ENCODE measurements at places on chromosomes 1 and 21.

DNA sequence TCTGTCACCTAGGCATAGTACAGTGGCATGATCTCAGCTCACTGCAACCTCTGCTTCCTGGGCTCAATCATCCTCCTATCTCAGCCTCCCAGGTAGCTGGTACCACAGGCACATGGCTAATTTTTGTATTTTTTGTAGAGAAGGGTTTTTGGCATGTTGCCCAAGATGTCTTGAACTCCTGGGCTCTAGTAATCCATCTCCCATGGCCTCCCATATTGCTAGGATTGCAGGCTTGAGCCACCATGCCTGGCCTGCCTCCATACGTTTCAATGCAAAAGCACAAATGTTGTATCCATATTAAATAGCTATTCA is 17.6 kb upstream of the GBP3 start:
- DNase-seq, result no peak

- no peak for DNase-seq
Measured at GRCh38 chr1:183871142-183871541, 66.2 kb downstream of the RGL1 start.

GRCh38 chr1:157431751-157432150 is 120.6 kb downstream of the FCRL5 start:
- DNase-seq, result no peak

DNA sequence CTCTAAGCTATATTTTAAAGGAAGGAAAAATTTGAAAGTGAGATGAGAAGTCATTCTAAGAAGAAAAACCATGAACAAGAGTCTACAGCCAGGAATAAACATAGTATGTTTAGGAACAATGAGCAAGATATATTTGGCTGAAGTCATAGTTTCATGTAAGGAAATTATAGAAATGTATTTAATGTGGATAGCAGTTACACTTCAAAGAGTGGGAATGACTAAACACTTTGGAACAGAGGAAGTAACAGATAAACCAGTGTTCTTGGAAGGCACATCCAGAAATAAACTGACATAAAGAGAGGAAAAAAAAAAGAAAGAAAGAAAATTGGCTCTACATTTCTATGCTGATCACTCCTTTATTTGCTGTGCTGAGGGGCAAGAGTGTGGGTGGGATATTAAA is 18.0 kb downstream of the C8A start:
- DNase-seq, result no peak

- no peak for DNase-seq
Measured at GRCh38 chr1:62356257-62356835, 37.1 kb upstream of the KANK4 start.

DNA sequence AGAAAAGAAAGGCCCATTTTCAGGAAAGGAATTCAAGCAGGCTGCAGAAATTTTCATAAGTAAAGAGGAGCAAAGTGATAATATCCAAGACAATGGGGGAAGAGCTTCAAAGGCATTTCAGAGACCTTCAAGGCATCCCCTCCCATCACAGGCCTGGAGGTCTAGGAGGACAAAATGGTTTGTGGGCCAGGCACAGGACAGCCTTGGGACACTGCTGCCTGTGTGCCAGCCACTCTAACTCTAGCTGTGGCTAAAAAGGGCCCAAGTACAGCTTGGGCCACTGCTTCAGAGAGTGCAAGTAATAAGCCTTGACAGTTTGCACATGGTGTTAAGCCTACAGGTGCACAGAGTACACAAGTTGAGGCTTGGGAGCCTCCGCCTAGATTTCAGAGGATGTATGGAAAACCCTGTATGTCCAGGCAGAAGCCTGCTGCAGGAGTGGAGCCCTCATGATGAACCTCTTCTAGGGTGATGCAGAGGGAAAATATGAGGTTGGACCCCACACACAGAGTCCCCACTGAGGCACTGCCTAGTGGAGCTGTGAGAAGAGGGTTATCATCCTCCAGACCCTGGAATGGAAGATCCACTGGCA is 51.8 kb upstream of the ZSWIM5 start:
- no peak for DNase-seq

- DNase-seq, result no peak
Measured at GRCh38 chr1:177442584-177442983, 271.8 kb downstream of the BRINP2 start.

DNA sequence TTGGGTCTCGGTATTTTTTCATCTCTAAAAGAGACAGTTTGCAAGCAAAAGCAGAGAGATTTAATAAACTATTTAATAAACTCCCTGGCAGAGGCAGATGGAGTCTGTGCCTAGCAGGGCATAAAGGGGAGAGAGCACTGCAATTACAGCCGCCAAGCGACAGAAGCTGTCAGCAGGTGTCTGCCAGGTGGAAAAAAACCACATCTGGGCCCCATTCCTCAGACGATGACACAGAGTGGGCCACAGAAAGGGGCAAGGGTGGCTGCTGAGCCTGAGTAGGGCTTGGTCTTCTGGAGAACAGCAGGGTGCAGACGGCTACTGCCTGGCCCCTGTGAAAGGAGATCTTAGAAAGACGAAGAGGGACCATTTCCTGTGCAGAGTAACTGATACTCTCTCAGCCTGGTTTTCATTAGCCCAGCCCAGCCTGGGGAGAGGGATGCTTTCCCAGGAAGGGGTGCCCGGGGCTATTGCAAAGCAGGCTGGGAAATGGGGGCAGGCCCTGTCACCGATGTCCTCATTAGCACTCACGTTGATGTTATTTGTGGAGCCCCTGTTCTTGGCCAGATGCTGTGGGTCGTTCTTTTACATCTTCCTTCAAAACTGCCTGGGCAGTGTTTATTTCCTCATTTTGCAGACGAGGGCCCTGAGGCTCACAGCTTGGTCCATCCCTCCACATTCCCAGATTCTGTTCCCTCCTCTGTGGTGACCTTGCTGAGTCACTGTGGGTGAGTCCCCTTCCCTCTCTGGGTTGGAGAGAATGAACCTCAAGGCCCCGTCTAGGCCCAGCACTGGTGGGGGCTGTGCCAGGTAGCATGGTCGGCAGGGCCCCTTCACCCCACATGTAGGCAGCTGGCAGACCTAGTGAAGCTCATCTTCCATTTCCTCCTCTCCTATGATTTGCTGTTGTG is 472.7 kb downstream of the PTPRU start:
- DNase-seq, result no peak

DNA sequence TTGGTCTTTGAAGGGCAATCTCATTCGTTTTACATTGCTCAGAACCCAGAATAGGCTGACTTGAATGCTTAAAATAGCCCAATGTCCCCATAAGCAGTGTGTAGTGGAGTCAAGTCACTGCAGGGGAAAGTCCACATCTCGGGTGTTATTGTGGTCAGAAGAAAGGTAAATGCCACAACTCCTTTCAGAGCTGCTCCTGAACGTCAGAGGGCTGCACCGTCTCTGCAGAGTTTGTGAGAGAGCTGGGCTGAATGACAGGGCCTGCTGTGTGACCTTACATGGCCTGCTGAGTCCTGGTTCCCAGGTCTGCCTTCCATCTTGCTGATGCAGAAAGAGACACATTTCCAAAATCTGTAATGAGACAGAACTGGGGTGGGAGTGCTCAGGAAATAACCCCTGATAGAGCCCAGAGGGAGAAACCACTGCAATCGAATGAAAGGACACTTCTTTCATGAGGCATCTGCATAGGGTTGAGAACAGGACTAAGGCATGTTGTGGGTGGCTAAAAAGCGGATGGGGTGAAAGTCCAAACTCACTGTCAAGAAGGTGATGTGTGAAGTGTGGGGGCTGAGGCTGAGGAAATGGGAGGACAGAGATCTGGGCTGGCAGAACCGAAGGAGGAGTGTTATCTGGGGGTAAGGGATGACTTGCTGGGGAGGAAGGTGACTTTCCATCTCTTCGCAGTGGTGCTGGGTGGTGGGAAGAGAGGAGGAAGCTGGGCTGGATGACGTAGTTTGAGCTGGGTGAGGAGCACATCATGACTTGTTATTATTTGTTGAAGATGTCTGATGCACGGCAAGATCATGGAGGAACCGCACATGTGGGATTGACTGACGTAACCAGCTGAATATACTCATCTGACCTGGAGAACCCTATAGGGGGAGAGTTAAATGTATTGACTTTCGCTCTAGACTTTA is 33.7 kb downstream of the XCL2 start:
- no peak for DNase-seq

GRCh38 chr21:36881228-36881627 is 85.2 kb downstream of the HLCS start:
- DNase-seq, result no peak

DNA sequence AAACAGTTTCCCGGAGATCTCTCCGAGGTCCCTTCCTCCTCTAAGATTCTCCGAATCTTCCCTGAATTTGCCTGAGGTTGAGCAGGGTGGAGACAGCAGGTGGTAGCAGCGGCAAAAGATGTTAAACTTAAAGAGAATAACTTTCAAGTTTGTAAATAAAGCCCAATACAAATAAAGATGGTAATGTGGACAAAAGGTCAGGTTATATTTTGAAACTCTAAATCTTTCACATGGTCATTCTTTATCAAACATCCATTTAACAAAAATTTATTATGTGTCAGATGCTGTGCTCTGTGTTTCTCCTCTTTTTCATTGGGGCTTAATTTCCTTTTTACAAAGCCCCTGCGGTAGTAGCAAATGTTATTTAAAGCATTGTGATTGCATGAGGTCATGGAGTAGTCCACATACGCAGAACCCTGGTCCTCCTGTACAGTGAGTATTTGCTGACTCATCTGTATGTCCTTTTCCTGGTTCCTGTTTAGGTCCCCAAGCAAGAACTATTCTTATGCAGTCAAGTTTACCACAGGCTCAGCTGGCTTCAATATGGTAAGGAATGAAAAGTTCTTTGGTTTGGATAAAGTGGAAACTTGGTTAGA is 119.2 kb downstream of the ITSN1 start:
- DNase-seq, result no peak

GRCh38 chr1:21337928-21338572 is 47.8 kb upstream of the ECE1 start:
- no peak for DNase-seq

- no peak for DNase-seq
Measured at GRCh38 chr1:243628476-243628907, 221.6 kb downstream of the AKT3 start.

DNA sequence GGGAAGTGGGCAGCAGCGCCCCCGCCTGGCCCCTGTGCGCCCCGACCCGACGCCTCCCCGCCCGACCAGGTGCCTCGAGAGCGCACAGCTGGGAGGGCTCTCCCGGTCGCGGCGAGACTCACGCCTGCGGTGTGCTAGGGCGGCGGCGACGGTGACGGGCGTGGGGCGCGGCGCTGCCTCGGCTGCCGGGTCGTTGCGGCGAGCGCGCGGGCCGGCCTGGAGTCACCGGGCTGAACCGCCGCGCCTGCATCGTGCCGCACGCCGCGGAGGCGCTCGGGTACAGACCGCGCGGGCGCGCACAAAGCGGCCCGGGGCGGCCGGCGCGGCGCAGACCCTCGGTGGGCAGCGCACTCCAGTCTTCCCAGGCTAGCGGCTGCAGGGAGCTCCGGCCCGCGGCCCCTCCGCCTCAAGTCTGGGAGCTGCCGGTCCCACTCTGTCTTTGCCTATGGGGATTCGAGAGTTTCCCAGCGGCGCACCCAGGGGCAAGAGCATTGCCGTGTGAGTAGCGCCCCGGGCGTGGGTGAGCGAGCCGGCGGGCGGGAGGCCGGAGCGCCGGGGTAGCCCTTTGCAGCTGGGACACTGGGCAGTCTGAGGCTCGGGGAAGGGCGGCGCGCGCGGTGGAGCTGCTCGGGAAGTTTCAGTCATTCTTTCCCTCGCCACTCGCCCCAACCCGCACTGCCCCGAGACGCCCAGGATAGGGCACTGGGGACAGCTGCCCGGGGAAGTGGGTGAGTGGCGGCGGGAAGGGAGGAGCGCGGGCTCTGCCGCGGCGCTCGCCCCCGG is at the start of gene SLC35F3:
TSS of gene SLC35F3 (plus strand) at position 44 of the 783 bp plus-strand sequence.
- DNase-seq, result no peak

- no peak for DNase-seq
Measured at GRCh38 chr1:18581420-18581880, 49.2 kb upstream of the PAX7 start.

- peak; percentile 11 for DNase-seq
Measured at GRCh38 chr1:33137800-33138199, 44.0 kb downstream of the TRIM62 start.

DNA sequence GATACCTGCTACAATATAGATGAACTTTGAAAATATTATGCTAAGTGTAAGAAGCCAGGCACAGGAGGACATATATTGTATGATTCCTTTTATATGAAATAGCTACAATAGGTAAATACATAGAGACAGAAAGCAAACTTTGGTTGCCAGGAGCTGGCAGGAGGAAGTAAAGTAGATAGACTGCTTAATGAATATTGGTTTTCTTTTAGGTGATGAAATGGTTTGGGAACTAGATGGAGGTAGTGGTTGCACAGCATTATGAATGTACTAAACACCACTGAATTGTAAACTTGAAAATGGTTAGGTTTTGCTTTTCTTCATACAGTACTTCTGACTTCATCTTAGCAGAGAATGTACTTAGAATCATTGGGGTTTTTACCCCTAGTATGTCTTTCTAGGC is 21.5 kb downstream of the ABCB10 start:
- no peak for DNase-seq

DNA sequence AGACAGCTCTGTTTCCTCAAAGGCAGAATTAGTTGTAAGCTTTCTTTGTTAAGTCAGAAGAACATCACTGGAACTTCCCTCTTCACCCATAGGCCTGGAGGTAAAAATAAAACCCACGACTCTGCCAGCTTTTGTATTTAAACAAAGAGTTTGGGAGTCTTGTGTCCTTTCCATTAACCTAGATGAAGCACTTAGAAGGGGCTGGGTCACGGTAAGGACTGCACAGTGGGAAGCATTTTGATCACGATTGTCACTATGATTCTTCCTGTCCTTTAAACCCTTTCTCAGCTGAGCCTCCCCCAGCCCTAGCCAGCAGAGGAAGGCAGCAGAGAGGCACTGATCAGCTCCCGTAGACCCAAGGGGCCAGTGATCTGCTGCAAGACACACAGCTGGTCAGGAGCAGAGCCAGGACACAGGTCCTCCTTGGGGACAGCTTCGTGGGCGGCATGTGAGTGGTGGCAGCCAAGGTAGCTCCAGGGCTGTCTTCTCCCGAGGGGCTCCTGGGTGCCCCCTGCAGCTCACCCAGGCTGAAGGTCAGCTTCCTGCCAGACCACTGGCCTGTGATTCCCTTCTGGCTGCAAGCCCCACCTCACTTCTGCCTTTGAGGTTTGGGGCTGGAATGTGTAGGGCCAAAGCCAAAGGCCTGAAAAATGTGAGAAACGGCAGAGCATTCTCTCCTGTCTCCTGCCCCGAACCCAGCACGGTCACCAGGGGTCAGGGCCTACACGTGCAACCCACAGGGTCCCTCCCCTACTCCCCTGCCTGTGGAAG is 4.0 kb upstream of the LAPTM5 start:
- no peak for DNase-seq

DNA sequence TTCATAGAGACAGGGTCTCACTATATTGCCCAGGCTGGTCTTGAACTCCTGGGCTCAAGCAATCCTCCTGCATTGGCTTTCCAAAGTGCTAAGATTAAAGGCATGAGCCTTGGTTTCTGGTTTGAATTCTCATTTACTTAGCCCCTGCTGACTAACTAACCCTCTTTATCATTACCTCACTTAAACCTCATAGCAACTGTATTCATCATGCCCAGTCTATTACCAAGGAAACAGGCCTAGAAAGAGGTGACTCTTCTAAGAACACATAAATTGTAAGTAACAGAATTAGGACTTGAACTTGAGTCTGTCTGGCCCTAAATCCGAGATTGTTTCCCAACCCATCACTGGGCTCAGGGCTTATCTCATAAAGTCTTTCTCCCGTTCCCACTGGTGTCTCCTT is 44.2 kb downstream of the TMEM53 start:
- no peak for DNase-seq

GRCh38 chr1:182842265-182842664 is 3.1 kb downstream of the DHX9 start:
- DNase-seq, result no peak

- peak; percentile 76 for DNase-seq
Measured at GRCh38 chr1:9867408-9868243, 42.4 kb downstream of the CTNNBIP1 start.

All from activated CD8-positive, alpha-beta memory T cell treated with anti-CD3 and anti-CD28 coated beads for 1 hour (primary cell).